AG09309 (cell line): ENCODE measurements at places on chromosomes 4 and X.

DNA sequence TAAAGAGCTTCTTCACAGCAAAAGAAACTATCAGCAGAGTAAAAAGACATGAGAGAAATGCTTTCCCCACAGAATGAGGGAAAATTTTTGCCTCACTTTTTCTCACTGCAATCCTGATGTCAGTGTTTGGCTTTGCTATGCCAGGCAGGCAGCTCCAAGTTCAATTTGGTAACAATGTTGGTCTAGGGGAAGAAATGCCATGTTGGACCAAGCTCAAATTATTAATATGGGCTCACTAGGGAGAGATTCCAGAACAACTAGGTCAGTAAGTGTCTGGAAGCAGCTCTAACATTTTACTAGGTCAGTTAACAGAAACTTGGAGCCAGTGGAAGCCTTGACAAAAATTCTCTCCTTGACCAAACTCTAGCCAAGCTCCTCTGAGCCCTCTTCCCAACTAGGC, 95.4 kb downstream of the NAF1 start:
- DNase-seq, result no peak

DNA sequence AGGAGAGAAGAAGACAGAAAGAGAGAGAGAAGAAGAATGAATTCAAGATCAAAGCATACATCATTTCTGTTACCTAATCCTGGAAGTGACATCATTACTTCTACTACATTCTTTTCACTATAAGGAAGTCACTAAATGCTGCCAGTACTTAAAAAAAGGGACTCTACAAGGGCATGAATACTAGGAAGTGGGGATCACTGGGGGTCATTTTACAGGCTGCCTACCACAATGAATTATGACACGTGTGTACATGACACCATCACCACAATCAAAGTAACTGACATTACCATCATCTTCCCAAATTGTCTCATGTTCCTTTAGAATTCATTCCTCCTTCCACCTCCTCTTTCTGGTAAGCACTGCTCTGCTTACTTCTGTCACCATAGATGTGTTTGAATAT, 227.0 kb downstream of the CPE start:
- DNase-seq, result no peak

GRCh38 chrX:30280428-30280827, 28.8 kb downstream of the NR0B1 start:
- DNase-seq, result no peak

DNA sequence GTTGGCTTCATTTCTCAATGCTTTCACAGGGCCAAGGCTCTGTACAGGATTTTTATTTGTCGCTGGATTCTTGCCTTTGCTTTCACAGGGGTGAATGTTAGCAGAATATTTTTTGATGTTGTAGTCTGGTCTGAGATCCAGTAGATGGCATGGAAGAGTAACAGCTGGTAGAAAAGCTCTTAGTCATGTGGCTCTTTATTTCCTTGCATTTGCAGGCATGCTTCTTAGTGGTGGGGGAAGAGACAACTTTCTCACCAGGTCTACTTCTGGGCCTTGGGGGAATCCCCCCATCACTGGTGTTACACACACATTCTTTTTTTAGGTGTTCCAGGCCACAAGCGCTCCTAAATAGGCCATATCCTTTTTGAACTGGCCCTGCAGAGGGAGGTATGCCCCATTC, 58.2 kb upstream of the DKK2 start:
- DNase-seq, result peak; percentile 23
